ENCODE measurements at places on chromosomes 6 and 20.

GRCh38 chr6:99530627-99531026 lies 15.4 kb upstream of the USP45 start:
- DNase-seq, result no peak

GRCh38 chr6:21258665-21259064 lies 334.9 kb upstream of the SOX4 start:
- no peak for DNase-seq

- no peak for DNase-seq
Measured at GRCh38 chr20:10848810-10849370, 175.1 kb upstream of the JAG1 start.

DNA sequence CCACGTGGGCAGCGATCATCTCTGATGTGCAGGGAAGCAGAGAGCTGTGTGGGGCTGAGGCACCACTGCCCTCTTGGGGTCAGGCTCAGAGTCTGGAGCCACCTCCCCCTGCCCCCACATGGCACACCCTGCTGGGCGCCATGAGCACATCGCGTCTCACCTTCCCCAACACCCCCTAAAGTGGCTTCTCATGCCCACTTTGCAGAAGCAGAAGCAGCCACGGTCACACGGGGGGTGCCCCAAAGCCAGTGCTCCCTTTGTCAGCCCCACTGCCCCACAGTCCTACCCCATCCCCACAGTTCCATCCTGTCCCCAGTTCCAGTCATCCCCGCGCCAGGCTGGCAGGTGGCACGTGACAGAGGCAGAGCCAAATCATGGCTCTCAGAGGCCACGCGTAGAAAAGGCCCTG lies 19.5 kb downstream of the SDCBP2 start:
- no peak for DNase-seq

DNA sequence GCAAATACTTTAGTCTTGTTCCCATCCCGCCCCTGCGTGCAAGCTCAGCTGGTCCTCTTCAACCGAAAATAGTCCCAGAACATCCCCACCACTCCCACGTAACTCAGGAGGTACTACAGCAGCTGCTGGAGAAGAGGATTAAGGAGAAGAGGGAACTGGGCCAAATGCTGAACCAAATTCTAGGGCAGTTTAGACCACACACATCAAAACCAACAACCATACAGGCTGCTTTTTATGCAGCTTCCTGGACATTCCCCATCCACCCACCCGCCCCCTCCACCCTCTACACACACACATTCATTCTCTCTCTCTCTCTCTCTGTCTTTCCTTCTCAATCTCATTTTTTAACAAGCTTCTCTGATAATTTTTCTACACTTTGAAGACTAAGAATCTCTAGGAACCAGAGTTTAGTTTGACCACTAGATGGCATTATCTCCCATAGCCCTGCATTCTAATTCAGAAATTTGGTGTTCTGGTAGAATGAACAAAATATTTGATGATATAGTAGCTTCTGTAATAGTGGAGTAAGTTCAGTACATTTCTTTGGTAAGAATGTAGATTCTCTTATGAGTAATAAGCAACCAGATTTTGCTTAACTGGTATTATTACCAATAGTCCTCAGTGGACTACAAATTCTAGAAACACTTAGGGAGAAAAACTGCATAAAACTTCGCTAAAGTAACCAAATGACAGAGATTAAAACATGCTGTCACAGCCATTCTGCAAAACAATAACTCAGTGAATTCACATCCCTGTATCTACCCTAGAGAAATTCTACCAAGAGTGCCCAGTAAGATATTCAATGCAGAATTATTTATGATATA lies 52.1 kb upstream of the BEND6 start:
- no peak for DNase-seq

- DNase-seq, result no peak
Measured at GRCh38 chr6:22067671-22068070, 229.2 kb downstream of the PRL start.

- no peak for DNase-seq
Measured at GRCh38 chr6:102582569-102582968, 1189.1 kb downstream of the GRIK2 start.

- DNase-seq, result no peak
Measured at GRCh38 chr20:17828598-17829144, 128.9 kb downstream of the BANF2 start.

DNA sequence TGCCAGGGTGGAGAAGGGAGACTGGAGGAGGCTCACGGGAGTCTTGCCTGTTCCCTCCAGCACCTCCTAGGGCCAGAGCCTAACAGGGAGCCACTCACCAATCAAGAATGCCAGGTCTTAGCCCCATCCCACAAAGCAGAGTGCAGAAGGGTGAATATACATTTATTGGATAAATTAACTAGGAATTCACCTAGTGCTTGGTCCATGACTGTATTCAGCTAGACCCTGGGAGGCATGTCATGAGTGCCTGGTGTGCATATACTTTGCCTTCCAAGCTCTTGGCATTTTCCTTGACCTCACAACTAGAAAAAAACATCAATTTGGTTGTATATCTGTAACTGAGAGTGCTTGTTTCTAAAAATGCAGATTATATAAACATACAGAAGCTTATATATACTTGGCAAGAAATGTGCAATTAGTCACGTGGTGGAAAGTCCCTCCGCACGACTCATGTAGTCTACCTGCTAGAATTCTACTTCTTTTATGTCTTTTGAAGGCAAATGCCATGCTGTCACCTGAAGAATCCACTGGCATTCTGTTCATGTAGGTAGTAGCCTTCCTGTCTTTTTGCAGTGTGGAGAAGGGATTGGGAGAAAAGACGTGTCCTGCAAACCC lies 991.0 kb downstream of the KIF16B start:
- DNase-seq, result no peak

DNA sequence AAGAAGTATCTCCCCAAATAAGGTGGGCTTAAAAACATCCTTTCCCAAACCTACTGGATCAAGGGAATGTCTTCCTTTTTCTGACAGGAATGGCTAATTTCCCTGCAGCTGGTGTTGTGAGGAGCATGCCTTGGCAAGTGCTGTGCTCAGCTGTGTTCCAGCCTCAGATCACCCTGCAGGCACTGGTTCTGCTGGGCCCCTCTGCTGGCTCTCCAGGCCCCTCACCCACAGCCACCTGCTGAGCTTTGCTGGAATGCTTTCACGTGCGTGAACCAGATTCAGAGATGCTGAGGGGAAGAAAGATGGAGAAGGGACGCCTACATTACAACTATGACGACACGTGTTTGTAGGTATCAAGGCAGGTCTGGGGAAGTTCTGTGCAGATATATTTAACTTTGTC lies 71.3 kb upstream of the FOXC1 start:
- no peak for DNase-seq

Data from stimulated activated CD8-positive, alpha-beta memory T cell treated with anti-CD3 and anti-CD28 coated beads, Interleukin-15, amount 100 ng/mL, for 24 hours (primary cell).